ENCODE measurements at places on chromosomes 1 and 21.

DNA sequence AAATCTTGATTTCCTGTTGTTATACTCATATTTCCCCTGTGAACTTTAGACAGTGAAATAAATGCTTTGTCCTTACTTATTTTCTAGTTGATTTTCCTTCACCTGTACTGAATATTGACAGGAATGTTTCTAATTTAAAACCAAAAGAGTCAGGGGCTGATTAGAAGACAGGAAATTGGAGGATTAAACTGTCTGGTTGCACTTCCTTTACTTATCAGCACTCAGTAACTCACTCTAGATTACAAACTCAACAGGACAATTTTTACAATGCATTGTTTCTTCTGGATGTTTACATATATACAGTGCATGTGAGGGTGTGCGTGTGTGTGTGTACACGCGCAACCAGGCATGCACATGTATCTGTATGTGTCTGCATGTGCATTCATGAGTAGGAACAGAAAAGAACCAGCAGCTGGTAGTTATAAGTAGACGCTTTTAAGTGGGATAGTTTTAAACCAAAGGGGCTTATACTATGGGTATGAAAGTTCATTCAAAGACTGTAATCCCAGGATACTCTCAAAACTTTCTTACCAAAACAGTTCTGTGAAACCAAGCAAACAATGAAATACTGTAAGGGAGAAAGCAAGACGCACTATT is 212.0 kb upstream of the NFIA start:
- DNase-seq, result no peak

DNA sequence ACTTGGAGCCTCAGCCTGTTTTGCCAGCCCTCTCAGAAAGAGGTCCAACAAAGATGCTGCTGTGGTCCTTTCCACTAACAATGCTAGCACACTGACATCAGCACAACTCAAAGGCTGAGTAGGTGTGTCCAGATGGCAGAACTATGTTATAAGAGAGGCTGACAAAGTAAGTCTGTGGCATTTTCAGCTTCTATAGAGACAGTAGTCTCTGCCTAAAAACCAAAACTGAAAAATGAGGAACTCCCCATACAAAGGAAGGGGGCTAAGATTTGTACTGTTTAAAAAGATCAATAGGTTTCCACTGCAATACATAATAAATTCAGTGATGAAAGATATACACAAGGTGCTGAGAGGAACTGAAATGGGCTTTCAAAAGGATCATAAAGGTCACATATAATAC is 12.3 kb downstream of the ERO1B start:
- no peak for DNase-seq

- DNase-seq, result no peak
Observed at GRCh38 chr1:24369199-24369598, 44.4 kb downstream of the STPG1 start.

GRCh38 chr1:172663732-172664131 is 4.8 kb downstream of the FASLG start:
- DNase-seq, result no peak

GRCh38 chr1:205424901-205425600 is 3.2 kb upstream of the LEMD1 start:
- no peak for DNase-seq

DNA sequence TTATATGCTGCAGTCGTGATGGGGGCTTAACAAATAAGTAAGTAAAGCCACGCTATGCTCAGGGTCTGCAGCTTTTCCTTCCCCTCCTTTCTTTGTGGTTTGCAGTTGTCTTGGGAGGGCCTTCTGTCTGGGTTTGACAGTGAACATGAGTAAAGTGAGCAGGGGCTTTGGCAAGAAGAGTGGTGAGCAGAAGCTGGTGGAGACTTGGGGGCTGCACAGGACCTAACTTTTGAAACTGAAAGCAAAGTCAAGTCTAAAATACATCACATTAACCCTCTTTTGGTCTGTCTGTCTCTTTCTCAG is 368.6 kb upstream of the VAMP3 start:
- DNase-seq, result no peak

DNA sequence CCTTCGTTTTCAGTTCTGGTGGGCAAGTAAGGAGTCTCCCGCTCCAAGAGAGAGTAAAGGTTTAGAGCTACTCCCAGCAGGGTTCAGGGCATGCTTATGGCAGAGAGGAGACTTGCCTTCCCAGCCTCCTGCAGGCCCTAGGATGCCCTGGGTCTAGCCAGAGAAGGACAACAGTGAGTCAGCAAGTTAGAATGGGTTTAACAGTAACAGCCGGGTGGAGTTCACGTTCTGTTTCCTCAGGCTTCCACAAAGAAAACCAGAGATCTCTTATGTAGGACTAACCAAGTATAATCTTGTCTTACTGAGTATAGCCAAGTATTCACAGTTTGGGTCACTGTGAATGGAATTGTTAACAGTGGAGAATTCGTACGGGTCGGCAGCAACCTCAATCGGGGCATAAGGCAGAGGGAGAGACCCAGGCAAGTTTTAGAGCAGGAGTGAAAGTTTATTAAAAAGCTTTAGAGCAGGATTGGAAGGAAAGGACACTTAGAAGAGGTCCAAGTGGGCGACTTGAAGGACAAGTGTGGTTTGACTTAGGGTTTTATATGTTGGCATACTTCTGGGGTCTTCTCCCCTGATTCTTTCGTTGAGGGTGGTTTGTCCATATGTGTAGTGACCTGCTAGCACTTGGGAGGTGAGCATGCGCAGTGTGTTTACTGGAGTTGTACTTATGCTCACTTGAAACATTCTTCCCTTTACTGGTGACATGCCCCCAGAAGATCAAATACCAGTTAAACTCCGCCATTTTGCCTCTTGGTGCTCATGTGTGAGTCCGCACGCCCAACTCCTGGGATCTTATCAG is 4.5 kb downstream of the OVAAL start:
- no peak for DNase-seq

DNA sequence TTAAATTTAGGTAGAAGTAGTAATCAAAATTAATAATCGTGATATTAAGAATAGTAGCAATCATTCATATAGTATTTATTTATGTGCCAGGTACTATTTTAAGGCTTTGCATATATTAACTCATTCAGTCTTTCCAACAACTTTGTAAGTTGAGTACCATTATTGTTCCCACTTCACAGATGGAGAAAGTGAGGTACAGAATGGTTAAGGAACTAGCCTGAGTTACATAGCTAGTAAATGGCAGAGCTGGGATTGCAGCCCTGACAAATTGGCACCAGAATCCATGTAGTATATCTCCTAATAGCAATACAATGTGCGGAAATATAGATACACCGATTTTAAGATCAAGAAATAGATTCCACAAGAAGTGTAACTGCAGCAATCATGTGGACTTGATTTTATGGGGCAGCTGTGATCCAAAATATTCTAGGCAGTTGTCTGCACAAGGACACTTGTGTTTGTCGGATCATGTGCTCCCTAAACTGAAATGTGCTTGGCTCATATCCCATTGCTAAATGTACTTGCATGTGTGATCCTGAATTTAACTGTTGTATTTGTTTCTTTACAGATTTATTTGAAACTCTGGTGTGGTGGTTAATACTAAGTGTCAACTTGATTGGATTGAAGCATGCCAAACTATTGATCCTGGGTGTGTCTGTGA is 5.8 kb upstream of the GTF2B start:
- no peak for DNase-seq

GRCh38 chr1:86965012-86965826 is 50.8 kb downstream of the HS2ST1 start:
- no peak for DNase-seq

DNA sequence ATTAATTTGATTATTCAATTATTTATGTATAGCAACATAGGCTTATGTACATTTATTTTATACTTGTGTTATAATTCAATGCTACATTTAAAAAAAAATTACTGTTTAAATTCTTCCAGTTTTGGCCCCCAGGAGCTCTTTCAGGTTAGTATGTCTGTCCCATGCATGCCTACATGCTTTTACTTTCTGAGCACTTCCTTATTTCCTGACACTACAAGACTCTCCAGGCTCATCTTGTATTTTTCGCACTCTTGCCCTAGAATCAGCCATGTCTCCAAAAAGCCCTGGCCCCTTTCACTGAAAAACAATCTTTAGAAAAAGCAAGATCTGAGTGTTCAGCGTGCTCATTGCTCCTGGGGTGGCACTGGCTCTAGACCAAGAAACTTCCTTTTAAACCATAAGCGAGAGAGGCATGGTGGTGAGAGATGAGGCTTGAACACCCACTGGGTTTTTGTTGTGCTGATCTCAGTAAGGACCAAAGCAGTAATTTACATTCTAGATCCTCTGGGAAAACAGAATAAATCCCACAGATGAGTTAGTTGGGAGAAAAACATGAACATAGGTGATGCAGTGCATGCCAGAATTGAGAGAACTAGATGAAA is 95.0 kb downstream of the SLC30A10 start:
- no peak for DNase-seq

- DNase-seq, result no peak
Observed at GRCh38 chr1:63969441-63969901, 195.7 kb downstream of the ROR1 start.

DNA sequence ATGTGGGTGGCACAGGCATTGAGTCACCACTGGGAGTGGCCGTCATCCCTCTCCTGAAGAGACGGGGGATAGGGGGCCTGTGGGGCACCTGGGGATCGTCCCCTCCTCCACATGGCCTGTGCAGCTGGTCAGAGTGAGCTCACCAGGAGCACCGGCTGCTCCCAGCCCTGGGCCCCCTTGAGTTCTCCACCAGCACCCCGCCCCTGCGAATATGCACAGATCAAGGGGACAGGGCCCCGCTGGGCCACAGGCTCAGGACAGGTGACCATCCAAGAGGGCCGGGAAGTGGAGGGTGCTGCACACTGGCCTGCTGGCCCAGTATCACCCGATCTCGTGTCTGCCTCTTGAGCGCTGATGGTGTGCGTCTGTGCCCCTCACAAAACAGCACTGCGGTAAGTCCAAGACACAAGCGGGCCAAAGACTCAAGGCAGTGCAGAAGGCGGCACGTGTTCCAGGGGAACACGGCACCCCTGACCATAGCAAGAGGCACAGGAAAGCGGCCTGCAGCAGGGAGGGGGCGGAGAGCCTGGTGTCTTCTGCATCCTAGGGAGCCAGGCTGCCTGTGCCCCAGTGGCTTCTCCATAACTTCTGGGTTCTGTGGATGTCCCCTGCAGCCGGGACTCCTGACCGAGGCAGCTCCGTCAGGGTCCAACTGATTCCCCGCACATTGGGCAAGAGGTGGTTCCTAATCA is 18.1 kb upstream of the TSPEAR start:
- DNase-seq, result no peak

DNA sequence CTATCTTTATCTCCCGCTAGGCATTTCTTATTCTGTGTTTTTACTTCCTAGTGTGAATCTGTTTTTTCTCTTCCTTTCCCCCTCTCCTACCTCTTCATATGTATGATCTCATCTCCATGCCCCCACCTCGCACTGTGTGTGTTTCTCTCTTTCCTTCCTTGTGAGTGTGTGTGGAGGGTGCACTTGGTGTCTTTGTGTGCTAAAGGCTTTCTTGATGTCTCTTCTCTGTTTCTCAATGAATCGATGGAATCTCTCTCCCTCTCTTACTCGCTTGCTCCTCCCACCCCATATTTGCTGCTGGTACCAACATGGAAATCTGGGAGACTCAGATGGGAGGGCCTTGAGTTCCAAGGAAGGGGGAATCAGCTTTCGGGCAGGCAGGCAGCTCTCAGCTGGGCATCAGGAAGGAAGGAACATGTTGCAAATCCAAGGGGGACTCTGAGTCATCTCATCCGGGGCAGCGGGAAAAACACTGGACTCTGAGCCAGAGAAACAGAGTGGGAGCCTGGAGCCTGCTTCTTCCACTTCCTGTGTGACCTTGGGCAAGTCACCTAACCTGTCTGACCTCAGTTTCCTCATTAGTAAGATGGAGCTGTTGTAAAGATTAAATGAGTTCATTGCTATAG is 147.5 kb downstream of the PTPRU start:
- DNase-seq, result no peak

DNA sequence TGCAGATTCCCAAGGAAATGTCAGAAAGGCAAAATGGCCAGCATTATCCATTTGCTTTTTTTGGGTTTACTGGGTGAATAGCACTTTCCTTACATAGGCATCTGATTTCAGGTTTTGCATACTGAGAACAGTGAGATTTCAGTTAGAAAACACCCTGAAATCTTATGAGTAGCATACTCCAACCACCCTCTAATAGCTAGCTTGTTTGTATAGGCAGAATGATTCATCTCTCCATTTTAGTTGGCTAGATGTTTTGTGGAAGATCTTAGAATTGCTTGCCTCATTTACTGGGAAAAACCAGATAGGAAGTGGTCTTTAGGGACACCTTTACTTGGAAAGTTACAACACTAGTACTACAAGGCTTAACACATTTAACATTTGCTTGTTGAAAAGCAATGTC is 10.4 kb downstream of the KYAT3 start:
- DNase-seq, result no peak

DNA sequence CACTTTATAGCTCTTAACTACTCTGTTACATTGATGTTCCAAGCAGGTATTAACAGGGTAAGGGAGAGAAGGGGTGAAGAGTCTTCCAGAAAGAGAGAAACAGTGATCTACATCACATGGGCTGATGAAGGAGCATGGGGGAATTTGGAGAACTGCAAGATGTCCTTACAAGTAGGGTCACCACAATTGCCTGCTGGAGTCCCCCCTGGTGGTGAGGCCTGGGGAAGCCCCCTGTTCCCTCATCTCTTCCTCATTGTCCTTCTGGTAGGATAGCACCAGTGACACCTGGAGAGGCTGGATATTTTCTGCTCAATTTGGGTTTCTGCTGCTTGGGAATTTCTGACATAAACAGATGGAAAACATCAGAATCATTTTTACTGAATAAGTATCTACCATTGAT is 126.6 kb downstream of the RUNX1 start:
- DNase-seq, result no peak

- DNase-seq, result peak; percentile 87
Observed at GRCh38 chr1:84620720-84621313, 46.6 kb upstream of the CTBS start.

- no peak for DNase-seq
Observed at GRCh38 chr1:100699744-100700143, 19.8 kb upstream of the VCAM1 start.

DNA sequence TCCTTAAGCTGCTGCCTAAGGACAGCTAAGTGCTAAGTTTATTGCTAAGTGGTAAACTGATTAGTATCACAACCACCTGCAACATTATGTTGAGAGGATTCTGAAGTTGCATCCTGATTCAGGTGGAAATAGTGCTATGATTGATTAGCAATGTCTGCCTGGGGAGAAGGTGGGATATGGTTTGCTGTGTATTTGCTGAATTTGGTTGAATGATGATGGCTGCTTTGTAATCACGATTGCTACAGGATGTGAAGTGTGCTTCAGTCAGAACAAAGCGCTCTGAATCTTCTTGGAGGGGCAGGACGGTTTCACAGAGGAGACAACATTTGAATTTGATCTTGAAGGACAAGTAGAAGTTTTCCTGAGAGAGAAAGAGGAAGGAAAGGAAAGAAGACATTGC is 226.0 kb downstream of the ST6GALNAC3 start:
- no peak for DNase-seq

GRCh38 chr1:11787251-11787803 is 18.4 kb downstream of the MTHFR start:
- peak; percentile 68 for DNase-seq

- no peak for DNase-seq
Observed at GRCh38 chr1:38274974-38275373, 228.4 kb upstream of the POU3F1 start.

DNA sequence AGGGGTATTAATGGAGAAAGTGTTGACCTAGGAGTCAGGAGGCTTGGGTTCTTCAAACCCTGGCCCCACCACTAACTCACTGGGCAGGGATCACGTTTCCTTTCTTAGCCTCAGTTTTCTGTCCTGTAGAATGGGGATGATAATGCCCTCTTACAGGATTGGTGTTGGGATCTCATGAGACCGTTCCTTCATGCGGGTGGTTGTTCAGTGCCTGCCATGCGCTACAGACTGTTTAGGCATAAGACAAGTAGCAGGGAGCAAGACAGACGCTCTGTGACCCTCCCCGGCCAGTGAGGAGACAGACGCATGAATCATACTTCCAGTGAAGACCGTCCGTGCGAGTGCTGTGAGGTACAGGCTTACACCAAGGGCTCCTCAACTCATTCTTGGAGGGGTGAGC is 81.7 kb downstream of the MAN1C1 start:
- no peak for DNase-seq
